Mesothelial cell of epicardium (in vitro differentiated cells): ENCODE measurements at places on chromosomes 5 and 9. TPM values are rescaled to one million over a fixed set of nuclear protein-coding genes. Genes with fewer than 3 reads are reported as not detected.

GRCh38 chr9:132791699-132792240, 86.3 kb downstream of the AK8 start:
- DNase-seq = no peak
- H3K4me3 ChIP-seq = no peak overlapping the region
- peaks cover 34% of the 10 kb centered on the region for H3K27me3 ChIP-seq
- no peaks in the 10 kb centered on the region for H3K4me1 ChIP-seq
- H3K27ac ChIP-seq = no peak overlapping the region

DNA sequence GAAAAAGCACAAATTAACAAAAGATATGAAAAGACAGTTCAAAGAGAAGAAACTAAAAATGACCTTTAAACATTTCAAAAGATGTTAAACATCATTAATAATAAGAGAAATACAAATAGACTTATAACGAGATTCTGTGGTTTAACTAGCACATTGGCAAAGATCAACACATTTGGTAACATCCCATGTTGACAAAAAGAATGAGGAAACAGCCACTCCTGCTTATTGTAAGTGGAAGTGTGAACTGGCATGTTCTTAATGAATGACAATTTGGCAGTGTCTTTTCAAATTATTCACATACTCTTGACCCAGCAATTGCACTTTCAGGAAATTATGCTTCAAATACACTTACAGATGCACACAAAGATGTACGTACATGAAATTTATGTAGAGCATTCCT, 176.3 kb downstream of the TLE1 start:
- H3K27ac ChIP-seq = no peak overlapping the region
- no peak for DNase-seq
- no peaks in the 10 kb centered on the region for H3K4me1 ChIP-seq
- no peaks in the 10 kb centered on the region for H3K36me3 ChIP-seq
- no peaks in the 10 kb centered on the region for H3K27me3 ChIP-seq
- H3K4me3 ChIP-seq = no peak overlapping the region

DNA sequence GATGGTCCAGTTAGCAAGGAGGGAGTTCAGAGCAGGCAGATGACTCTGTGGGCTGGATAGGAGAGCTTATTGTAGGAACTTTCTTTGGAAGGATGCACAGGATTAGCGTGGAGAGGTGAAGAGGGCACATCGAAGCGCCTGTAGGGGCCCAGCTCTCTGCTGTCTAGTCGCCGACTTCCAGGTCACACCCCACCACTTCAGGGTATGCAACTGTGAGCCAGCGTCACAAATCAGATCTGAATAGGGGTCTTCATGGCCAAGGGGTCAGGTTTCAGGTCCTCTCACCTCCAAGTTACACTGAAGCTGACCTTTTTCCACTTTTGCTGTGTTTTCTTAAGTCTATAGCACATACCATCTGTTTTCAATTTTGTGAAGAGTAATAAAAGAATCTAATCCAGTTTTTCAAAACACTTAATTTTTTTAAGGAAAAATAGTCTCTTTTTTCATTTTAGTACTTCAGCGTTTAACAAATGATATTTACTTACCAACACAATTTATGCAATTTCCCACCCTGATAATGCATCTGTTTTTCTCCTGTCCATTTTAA, 364.2 kb upstream of the CLINT1 start:
- no peak for DNase-seq
- no peak overlapping the region for H3K27ac ChIP-seq
- H3K4me1 ChIP-seq = no peaks in the 10 kb centered on the region
- H3K27me3 ChIP-seq = peaks cover 21% of the 10 kb centered on the region
- no peaks in the 10 kb centered on the region for H3K36me3 ChIP-seq
- H3K4me3 ChIP-seq = no peak overlapping the region

DNA sequence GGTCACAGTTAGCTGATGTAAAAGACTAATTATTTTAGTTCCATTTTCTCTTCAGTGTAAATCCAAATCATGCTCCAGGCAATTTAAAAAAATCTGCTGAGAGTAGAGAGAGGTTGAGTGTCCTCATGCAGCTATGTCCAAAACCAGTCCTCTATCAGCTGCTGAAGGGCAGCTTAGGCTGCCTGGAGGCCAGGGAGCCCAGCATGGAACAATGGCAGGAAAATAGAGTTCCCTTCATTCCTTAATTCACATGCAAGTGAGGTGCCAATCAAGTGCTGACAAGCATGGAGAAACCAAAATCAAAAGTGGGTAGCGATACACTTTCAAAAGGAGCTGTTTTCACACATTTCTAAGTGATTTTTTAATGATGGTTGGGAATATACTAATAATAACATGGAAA, 78.3 kb upstream of the POU5F2 start:
- H3K4me3 ChIP-seq = no peak overlapping the region
- H3K4me1 ChIP-seq = no peaks in the 10 kb centered on the region
- H3K27ac ChIP-seq = no peak overlapping the region
- DNase-seq = no peak
- H3K36me3 ChIP-seq = peaks cover 7% of the 10 kb centered on the region
- no peaks in the 10 kb centered on the region for H3K27me3 ChIP-seq

- peak overlapping the region; percentile 96 for H3K4me3 ChIP-seq
- peaks cover 22% of the 10 kb centered on the region for H3K4me1 ChIP-seq
- no peak for DNase-seq
- peak overlapping the region; percentile 100 for H3K27ac ChIP-seq
These were observed 1.1 kb downstream of the HSPA9 start for GRCh38 chr5:138573949-138574670.

DNA sequence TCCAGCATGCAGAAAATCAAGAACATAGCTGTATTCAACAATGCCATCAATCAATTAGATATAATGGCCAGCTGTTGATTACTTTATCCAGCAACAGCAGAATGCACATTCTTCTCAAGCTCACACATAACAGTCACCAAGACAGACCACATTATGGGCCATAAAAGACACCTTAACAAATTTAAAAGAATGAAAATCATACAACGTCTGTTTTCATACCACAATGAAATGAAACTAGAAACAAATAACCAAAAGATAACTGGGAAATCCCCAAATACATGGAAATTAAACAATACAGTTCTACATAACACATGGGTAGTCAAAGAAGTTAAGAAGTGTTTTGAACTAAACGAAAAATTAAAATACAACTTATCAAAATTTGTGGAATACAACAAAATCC, 130.9 kb upstream of the GNA14 start:
- H3K27ac ChIP-seq = no peak overlapping the region
- H3K27me3 ChIP-seq = no peaks in the 10 kb centered on the region
- H3K4me1 ChIP-seq = no peaks in the 10 kb centered on the region
- no peak for DNase-seq
- no peak overlapping the region for H3K4me3 ChIP-seq

DNA sequence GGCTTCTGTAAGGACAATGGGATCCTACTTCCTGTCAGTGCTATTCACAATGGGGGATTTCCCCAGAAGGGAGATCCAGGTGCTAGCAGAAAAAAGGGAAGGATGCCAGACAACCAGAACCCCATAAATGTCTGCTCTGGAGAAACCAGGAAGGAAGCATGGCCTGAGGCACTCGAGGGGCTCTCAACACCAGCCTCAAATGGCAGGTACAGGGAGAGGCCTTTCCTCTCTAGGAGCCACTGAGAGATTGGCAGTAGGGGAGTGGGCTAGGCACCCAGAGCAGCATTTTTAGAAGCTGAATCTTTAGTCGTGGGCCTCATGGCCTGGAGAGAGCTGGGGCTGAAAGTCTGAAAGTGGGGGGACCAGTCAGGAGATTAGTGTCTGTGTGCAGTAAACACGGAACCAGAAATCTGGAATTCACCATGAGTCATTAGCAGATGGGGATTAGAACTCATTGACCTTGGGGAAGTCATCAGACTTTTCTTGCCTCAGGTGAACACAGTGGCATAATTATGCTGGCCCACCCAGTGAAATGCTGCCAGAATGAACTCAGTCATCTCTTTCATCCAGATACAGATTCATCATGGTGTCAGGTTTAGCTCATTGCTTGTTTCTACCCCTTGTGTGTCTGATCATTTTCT, 28.3 kb downstream of the ARHGEF28 start:
- peaks cover 79% of the 10 kb centered on the region for H3K27me3 ChIP-seq
- no peaks in the 10 kb centered on the region for H3K36me3 ChIP-seq
- H3K4me3 ChIP-seq = no peak overlapping the region
- H3K4me1 ChIP-seq = peaks cover 7% of the 10 kb centered on the region
- H3K27ac ChIP-seq = no peak overlapping the region

GRCh38 chr5:113087976-113088514, 111.4 kb downstream of the DCP2 start:
- H3K27ac ChIP-seq = no peak overlapping the region
- no peaks in the 10 kb centered on the region for H3K27me3 ChIP-seq
- peaks cover 12% of the 10 kb centered on the region for H3K36me3 ChIP-seq
- peaks cover 21% of the 10 kb centered on the region for H3K4me1 ChIP-seq

- H3K27me3 ChIP-seq = no peaks in the 10 kb centered on the region
- no peak overlapping the region for H3K4me3 ChIP-seq
- H3K36me3 ChIP-seq = no peaks in the 10 kb centered on the region
- no peak for DNase-seq
- no peaks in the 10 kb centered on the region for H3K4me1 ChIP-seq
These were observed 424.8 kb downstream of the TMEM38B start for GRCh38 chr9:106119176-106119575.

DNA sequence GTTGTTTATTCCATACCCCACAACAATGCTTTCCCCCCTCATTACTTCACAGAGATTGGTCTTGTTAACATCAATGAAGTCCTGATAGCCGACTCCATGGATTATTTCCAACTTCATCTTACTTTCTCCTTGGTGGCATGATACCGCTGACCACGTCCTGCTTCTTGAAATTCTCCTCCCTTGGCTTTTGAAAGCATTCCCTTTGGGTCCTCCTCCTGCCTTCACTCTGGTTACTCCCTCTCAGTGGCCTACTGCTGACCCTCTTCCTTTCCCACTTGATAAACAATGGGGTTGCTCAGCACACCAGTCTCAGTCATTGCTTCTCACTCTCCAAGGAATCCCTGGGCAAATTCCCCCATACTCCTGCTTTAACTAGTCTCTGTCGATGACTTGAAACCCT, 283.9 kb downstream of the SEC61B start:
- H3K27me3 ChIP-seq = no peaks in the 10 kb centered on the region
- no peak for DNase-seq
- no peak overlapping the region for H3K27ac ChIP-seq
- H3K36me3 ChIP-seq = no peaks in the 10 kb centered on the region
- peaks cover 14% of the 10 kb centered on the region for H3K4me1 ChIP-seq

- no peak for DNase-seq
- no peaks in the 10 kb centered on the region for H3K4me1 ChIP-seq
- no peak overlapping the region for H3K27ac ChIP-seq
- H3K36me3 ChIP-seq = no peaks in the 10 kb centered on the region
- H3K4me3 ChIP-seq = no peak overlapping the region
- H3K27me3 ChIP-seq = peaks cover 44% of the 10 kb centered on the region
These were observed 40.3 kb downstream of the POU4F3 start for GRCh38 chr5:146378986-146379385.

GRCh38 chr9:128439273-128439672, 16.5 kb upstream of the ODF2 start:
- peaks cover 7% of the 10 kb centered on the region for H3K36me3 ChIP-seq
- DNase-seq = no peak
- H3K27me3 ChIP-seq = no peaks in the 10 kb centered on the region

DNA sequence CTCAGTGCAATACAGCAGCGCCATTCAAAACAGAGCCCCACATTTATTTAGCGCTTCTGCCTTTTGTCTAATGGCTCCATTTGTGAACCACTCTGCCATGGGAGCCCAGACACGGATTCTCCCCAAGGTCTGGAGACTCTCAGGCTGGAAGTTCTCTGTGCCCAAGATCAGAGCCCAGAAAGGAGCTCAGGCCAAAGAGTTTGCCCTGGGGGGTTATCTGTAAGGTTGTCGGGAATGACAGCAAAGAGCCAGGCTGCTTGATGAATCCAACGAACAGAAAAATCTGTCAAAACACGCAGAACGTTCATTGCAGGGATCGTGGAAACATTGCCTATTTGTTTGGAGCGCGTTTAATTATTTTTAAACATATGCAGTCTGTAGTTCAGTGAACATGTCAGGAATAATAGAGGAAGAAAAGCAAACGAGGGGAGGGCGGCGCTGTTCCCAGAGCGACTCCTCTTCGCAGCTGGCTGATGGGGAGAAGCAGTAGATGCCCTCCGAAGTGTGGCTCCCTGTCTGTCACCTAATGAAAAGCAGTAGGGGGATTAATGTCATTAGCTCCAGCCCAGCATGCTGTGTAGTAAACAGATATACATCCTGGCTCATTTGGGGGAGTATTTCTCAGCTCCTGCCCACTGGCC, 464.9 kb upstream of the MPDZ start:
- DNase-seq = no peak
- peak overlapping the region; percentile 16 for H3K27ac ChIP-seq
- H3K4me3 ChIP-seq = no peak overlapping the region
- H3K4me1 ChIP-seq = peaks cover 18% of the 10 kb centered on the region
- H3K27me3 ChIP-seq = no peaks in the 10 kb centered on the region
- H3K36me3 ChIP-seq = no peaks in the 10 kb centered on the region

GRCh38 chr5:167064198-167064776, 1227.2 kb upstream of the WWC1 start:
- no peak overlapping the region for H3K27ac ChIP-seq
- H3K27me3 ChIP-seq = no peaks in the 10 kb centered on the region
- DNase-seq = no peak
- H3K4me1 ChIP-seq = peaks cover 23% of the 10 kb centered on the region

- H3K27me3 ChIP-seq = no peaks in the 10 kb centered on the region
- DNase-seq = no peak
- peaks cover 23% of the 10 kb centered on the region for H3K4me1 ChIP-seq
- peak overlapping the region; percentile 2 for H3K27ac ChIP-seq
These were observed 18.5 kb upstream of the GAS1 start for GRCh38 chr9:86965636-86966395.

- H3K36me3 ChIP-seq = peaks cover 30% of the 10 kb centered on the region
- no peaks in the 10 kb centered on the region for H3K27me3 ChIP-seq
These were observed 70.4 kb downstream of the MVB12B start for GRCh38 chr9:126397056-126397455.

GRCh38 chr9:114348906-114349482, 19.3 kb downstream of the ORM2 start:
- peaks cover 45% of the 10 kb centered on the region for H3K36me3 ChIP-seq
- H3K4me3 ChIP-seq = no peak overlapping the region
- peak overlapping the region; percentile 68 for H3K27ac ChIP-seq
- H3K4me1 ChIP-seq = peaks cover 10% of the 10 kb centered on the region
- no peaks in the 10 kb centered on the region for H3K27me3 ChIP-seq

GRCh38 chr5:150846654-150847333, 473 bp downstream of the IRGM start:
- DNase-seq = no peak
- no peak overlapping the region for H3K27ac ChIP-seq
- no peak overlapping the region for H3K4me3 ChIP-seq
- peaks cover 21% of the 10 kb centered on the region for H3K27me3 ChIP-seq

DNA sequence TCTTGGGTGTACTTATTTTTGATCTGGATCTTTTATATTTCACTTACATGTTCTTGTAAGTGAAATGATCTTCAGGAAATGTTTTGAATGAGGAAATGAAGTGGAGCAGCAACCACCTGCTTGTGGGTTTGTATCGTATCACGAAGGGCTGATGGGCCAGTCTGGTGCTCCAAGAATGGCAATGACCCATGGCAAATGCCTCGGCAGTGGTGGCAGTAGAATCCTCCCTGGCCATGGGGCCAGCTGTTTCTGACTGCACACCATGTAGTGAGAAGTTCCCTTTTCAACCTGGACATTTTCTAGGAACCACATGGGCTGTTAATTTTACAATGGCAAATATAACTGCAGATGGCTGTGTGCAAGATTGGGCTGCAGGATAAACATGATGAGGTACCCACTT, 29.9 kb downstream of the MAT2B start:
- no peak overlapping the region for H3K4me3 ChIP-seq
- H3K36me3 ChIP-seq = no peaks in the 10 kb centered on the region
- no peak overlapping the region for H3K27ac ChIP-seq
- peaks cover 21% of the 10 kb centered on the region for H3K4me1 ChIP-seq

Gene DNM1
- 86.8 to 98.6 TPM (median 89.2 TPM) in 3 replicates for total RNA-seq

Gene MPDZ
- 183 to 190 TPM (median 187 TPM) in 3 replicates for total RNA-seq

Gene C5orf58
- not detected in 3 replicates for total RNA-seq

Gene CYLC2
- not detected in 3 replicates for total RNA-seq

Gene IL6ST
- 373 to 381 TPM (median 374 TPM) in 3 replicates for total RNA-seq

Gene CTSV
- 8.3 to 8.9 TPM (median 8.6 TPM) in 3 replicates for total RNA-seq

Gene TARS1
- total RNA-seq = 114 to 119 TPM (median 117 TPM) in 3 replicates

Gene PCDHB5
- total RNA-seq = 5.2 to 6.8 TPM (median 6.0 TPM) in 3 replicates
